ENCODE measurements at places on chromosomes 6 and 20. TPM values are rescaled to one million over a fixed set of nuclear protein-coding genes. Genes with fewer than 3 reads are reported as not detected.
A peak's percentile ranks its signal among the peaks of the same experiment; 100 is the strongest.

- peaks cover 7% of the 10 kb centered on the region for H3K36me3 ChIP-seq
- peaks cover 9% of the 10 kb centered on the region for H3K4me1 ChIP-seq
- no peak for DNase-seq
- no peak overlapping the region for H3K4me3 ChIP-seq
- H3K27ac ChIP-seq, result no peak overlapping the region
These were observed 1.5 kb upstream of the TNXB start for GRCh38 chr6:32110632-32111031.

DNA sequence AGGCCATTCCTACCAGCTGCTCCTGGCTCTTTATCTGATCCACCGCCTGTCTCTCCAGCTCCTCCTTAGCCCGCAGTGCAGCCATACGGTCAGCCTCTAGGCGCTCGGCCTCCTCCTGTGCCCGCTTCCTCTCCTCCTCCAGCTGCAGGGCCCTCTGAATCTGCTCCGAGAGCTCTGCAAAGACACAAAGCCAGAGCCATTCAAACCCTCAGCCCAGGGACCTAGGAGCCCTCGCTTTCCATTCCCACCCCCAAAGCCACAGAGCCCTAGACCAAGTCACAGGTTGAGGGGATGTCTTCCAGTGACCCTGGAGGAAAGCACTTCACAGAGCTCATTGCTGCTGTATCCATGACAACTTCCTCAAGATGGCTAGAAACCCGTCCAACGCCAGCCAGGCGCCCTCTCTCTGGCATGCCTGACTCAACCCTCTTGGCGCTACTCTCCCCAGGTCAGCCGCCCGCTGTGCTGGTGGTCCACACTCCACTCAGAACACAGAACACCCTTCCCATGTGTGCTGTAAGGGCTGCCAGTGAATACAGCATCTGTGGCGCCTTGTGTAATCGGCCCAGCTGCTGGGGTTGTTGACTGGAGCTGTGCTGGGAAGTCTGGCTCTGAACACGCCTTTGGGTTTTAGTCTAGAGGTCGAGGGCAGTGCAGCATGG lies 49.3 kb downstream of the EZR start:
- H3K4me3 ChIP-seq, result no peak overlapping the region
- peaks cover 15% of the 10 kb centered on the region for H3K4me1 ChIP-seq
- no peaks in the 10 kb centered on the region for H3K27me3 ChIP-seq
- no peak for DNase-seq

- H3K4me3 ChIP-seq, result no peak overlapping the region
- no peak for DNase-seq
- H3K27ac ChIP-seq, result no peak overlapping the region
- no peaks in the 10 kb centered on the region for H3K4me1 ChIP-seq
These were observed 2.3 kb downstream of the TINAG start for GRCh38 chr6:54310377-54311152.

- H3K36me3 ChIP-seq, result no peaks in the 10 kb centered on the region
- H3K27me3 ChIP-seq, result no peaks in the 10 kb centered on the region
- no peak overlapping the region for H3K4me3 ChIP-seq
- no peak for DNase-seq
- H3K27ac ChIP-seq, result no peak overlapping the region
These were observed 12.1 kb downstream of the CEP85L start for GRCh38 chr6:118639054-118639964.

- peaks cover 42% of the 10 kb centered on the region for H3K27me3 ChIP-seq
- DNase-seq, result no peak
- H3K4me1 ChIP-seq, result no peaks in the 10 kb centered on the region
- no peak overlapping the region for H3K4me3 ChIP-seq
- no peak overlapping the region for H3K27ac ChIP-seq
These were observed 73.2 kb upstream of the GATA5 start for GRCh38 chr20:62549029-62549428.

GRCh38 chr6:34597605-34598353 lies 41.6 kb upstream of the SPDEF start:
- no peak overlapping the region for H3K4me3 ChIP-seq
- peaks cover 36% of the 10 kb centered on the region for H3K27me3 ChIP-seq
- H3K4me1 ChIP-seq, result peaks cover 13% of the 10 kb centered on the region
- DNase-seq, result peak; percentile 30

The TFAP2A gene
- 0.43 TPM for total RNA-seq

GRCh38 chr6:155389130-155389529 lies 66.5 kb downstream of the NOX3 start:
- no peak overlapping the region for H3K4me3 ChIP-seq
- no peaks in the 10 kb centered on the region for H3K4me1 ChIP-seq
- no peaks in the 10 kb centered on the region for H3K27me3 ChIP-seq
- no peaks in the 10 kb centered on the region for H3K36me3 ChIP-seq

DNA sequence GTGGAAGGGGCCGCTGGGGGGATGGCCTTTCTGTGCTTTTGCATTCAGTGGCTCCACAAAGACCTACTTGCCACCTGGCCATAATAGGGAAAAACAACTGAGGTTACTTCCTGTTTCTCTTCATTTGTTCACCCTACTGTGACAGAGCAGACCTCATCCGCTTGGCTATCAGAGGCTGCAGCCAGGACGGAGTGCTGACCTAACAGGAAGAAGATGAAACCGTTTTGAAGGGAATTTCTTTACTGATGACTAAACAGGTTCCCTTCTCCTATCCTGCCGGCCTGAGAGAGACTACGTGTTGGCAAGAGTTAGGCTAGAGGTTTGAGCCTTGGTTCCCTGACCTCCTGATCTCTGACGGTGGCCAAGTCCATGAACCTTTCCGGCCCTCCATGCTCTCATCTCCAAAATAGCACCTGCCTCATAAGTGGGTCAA lies 21.3 kb downstream of the PRR18 start:
- H3K36me3 ChIP-seq, result no peaks in the 10 kb centered on the region
- no peak overlapping the region for H3K27ac ChIP-seq
- DNase-seq, result peak; percentile 61
- no peaks in the 10 kb centered on the region for H3K4me1 ChIP-seq
- H3K4me3 ChIP-seq, result no peak overlapping the region
- H3K27me3 ChIP-seq, result peaks cover 33% of the 10 kb centered on the region

GRCh38 chr6:12776291-12776690 lies 59.7 kb downstream of the PHACTR1 start:
- H3K27ac ChIP-seq, result no peak overlapping the region
- H3K4me1 ChIP-seq, result no peaks in the 10 kb centered on the region
- H3K27me3 ChIP-seq, result no peaks in the 10 kb centered on the region
- no peak overlapping the region for H3K4me3 ChIP-seq
- no peaks in the 10 kb centered on the region for H3K36me3 ChIP-seq

DNA sequence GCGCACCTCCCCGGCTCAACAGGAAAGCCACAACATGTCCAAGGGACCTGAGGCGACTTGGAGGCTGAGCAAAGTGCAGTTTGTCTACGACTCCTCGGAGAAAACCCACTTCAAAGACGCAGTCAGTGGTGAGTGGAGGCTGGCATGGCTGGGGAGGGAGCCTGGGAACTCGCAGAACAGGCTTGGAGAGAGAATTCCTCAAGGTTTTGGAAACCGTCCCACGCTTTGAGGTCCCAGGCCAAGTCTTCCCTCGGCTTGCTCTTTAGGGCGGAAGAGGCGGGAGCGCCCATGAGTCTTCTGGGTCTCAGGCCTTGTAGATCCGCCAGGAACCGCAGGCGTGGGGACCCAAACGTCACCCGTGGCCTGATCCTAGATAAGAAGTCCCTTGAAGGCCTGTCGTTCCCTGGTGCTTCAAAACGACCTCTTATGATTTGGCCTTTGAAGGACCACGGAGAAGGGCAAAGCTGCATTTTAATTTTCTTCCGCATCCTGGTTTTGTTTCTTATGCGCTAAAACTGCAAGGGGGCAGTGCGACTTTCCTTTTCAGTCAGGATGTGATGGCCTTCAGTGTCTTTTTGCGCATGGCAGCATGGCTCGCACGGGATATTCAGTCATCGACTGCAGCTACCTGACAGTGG lies 2.0 kb downstream of the LAMP5 start:
- no peak overlapping the region for H3K27ac ChIP-seq
- no peaks in the 10 kb centered on the region for H3K36me3 ChIP-seq
- H3K4me3 ChIP-seq, result peak overlapping the region; percentile 79
- peaks cover 75% of the 10 kb centered on the region for H3K27me3 ChIP-seq
- peaks cover 11% of the 10 kb centered on the region for H3K4me1 ChIP-seq
- no peak for DNase-seq

DNA sequence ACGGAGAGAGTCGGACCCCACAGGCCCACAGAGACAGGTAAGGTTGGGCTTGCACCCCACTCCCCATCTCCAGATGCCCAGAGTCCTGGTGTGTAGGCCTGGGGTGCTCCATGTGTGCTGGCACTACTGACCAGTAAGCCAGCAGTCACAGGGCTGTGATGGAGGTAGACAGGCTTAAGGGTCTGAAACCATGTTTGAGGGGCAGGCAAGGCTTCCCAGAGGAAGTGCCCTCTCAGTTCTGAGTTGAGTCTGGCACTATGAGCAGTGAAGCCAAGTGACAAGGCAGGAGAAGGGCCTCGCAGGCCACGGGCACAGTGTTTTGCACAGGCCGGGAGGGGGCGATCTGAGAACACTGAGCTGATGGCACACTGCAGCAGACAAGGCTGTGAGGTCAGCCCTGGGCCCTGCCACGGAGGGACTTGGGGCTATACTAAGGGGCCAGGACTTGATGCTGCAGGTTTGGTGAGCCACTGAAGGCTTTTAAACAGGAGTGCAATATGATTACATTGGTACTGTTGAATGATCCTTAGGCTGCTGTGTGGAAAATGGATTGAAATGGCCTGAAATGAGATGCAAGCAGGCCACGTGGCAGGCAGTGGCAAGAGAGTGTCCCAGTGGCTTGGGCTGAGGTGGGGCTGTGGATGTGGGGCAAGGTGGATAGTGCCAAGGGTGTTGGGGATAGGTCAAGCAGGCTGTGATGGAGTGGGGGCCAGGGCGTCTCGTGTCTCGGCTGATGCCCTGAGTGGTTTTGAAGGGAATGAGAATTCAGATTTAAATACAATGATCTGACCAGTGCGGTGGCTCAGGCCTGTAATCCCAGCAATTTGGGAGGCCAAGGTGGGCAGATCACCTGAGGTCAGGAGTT lies 20.3 kb downstream of the TTBK1 start:
- H3K27me3 ChIP-seq, result peaks cover 4% of the 10 kb centered on the region
- no peak overlapping the region for H3K27ac ChIP-seq
- peaks cover 8% of the 10 kb centered on the region for H3K4me1 ChIP-seq
- DNase-seq, result peak; percentile 95
- H3K4me3 ChIP-seq, result no peak overlapping the region

DNA sequence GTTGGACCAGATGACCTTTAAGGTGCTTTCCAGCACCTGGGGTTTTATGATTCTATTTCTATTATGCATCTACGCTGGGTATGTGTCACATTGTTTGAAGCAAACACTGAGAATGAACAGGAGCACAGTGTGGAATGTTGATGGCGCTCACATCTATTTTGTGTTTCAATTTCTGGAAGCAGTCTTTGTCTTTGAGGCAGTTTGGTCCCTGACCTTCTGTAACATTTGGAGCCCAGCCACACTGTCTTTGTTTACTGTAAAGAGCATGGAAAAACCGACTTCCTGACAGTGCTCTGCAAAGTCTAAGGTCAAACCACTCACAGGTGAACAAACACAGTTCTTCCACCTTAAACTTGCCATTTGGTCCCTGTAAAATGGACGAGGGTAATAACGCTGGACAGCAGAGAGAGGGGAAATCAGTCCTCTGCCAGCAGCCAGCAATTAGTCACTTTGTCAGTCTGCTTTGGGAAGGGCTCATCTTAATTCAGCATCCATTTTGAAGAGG lies 155.5 kb downstream of the PRL start:
- H3K36me3 ChIP-seq, result peaks cover 30% of the 10 kb centered on the region
- peak overlapping the region; percentile 14 for H3K27ac ChIP-seq
- DNase-seq, result no peak
- no peak overlapping the region for H3K4me3 ChIP-seq
- H3K27me3 ChIP-seq, result no peaks in the 10 kb centered on the region

The PREX1 gene
- 77.1 TPM for total RNA-seq

DNA sequence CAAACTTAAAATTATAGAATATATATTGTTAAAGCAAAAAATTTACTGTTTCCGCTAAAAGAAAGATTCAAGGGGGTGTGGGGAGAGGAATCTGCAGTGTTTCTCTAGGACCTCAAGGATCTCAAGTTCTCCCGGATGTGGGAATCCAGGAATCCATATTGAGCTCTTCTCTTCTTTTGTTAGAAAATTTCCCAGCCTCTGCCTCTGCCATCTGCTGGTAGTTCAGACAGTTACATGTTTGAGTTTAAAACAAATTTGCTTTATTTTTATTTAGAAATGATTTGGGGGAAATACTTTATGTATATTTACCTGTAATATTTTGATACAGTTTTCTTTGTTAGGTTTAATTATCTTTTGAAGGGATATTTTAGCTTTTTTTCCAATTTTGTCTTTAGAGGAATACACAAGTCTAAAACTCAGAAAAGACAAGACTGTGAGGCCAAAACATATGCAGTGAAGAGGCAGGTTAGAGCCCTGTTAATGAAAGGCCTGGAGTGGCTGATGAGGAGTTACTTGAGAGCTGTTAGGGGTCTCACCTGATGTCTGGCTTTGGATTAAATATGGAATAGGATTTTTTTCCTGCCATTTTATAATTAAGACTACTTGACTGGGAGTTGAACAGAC lies 268.8 kb downstream of the ARID1B start:
- no peaks in the 10 kb centered on the region for H3K4me1 ChIP-seq
- no peak overlapping the region for H3K4me3 ChIP-seq
- no peak for DNase-seq
- H3K36me3 ChIP-seq, result peaks cover 3% of the 10 kb centered on the region

The BPIFB1 gene
- not detected for total RNA-seq

- no peaks in the 10 kb centered on the region for H3K4me1 ChIP-seq
- DNase-seq, result peak; percentile 13
- H3K27me3 ChIP-seq, result no peaks in the 10 kb centered on the region
- no peaks in the 10 kb centered on the region for H3K36me3 ChIP-seq
- H3K4me3 ChIP-seq, result no peak overlapping the region
- H3K27ac ChIP-seq, result no peak overlapping the region
These were observed 20.3 kb upstream of the SMOC2 start for GRCh38 chr6:168420706-168421105.

- no peak overlapping the region for H3K4me3 ChIP-seq
- H3K36me3 ChIP-seq, result no peaks in the 10 kb centered on the region
- peaks cover 6% of the 10 kb centered on the region for H3K4me1 ChIP-seq
- H3K27ac ChIP-seq, result no peak overlapping the region
These were observed 279.7 kb downstream of the GMDS start for GRCh38 chr6:1965596-1966224.

GRCh38 chr6:32436995-32437836 lies 2.5 kb upstream of the HLA-DRA start:
- H3K27ac ChIP-seq, result no peak overlapping the region
- no peak for DNase-seq
- H3K4me3 ChIP-seq, result no peak overlapping the region
- H3K36me3 ChIP-seq, result no peaks in the 10 kb centered on the region
- H3K27me3 ChIP-seq, result no peaks in the 10 kb centered on the region
- no peaks in the 10 kb centered on the region for H3K4me1 ChIP-seq

DNA sequence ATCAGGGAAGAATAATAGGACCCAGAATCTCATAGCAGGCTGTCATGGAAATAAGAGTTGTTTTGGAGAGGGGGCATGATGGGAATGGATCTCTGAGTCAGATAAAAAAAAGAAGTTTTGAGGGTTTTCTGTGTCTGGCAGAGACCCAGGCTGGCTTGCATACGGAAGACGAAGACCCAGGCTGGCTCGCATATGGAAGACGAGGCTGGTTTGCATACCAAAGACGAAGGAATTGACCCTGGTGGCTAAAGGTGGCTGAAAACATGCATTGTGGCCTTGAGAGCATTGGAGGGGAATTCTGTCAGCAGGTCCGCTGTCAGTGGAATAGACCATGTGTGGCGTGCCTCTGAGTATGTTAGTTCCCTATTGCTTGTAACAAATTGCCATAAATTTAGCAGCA lies 335.1 kb downstream of the BTBD3 start:
- DNase-seq, result peak; percentile 67
- H3K36me3 ChIP-seq, result no peaks in the 10 kb centered on the region
- H3K27me3 ChIP-seq, result no peaks in the 10 kb centered on the region
- H3K4me3 ChIP-seq, result no peak overlapping the region
- no peaks in the 10 kb centered on the region for H3K4me1 ChIP-seq
- no peak overlapping the region for H3K27ac ChIP-seq

GRCh38 chr20:33521461-33521860 lies 31.6 kb downstream of the CBFA2T2 start:
- no peak overlapping the region for H3K4me3 ChIP-seq
- peaks cover 5% of the 10 kb centered on the region for H3K36me3 ChIP-seq
- no peaks in the 10 kb centered on the region for H3K4me1 ChIP-seq
- H3K27ac ChIP-seq, result no peak overlapping the region
- DNase-seq, result no peak
